ENCODE measurements at places on chromosomes 6 and 20.

GRCh38 chr20:33065785-33066184 is 12.1 kb downstream of the BPIFB3 start:
- DNase-seq: no peak

GRCh38 chr6:90415178-90415577 is 118.5 kb upstream of the BACH2 start:
- DNase-seq: no peak

- no peak for DNase-seq
These were observed 1.8 kb downstream of the GTPBP2 start for GRCh38 chr6:43627008-43627825.

DNA sequence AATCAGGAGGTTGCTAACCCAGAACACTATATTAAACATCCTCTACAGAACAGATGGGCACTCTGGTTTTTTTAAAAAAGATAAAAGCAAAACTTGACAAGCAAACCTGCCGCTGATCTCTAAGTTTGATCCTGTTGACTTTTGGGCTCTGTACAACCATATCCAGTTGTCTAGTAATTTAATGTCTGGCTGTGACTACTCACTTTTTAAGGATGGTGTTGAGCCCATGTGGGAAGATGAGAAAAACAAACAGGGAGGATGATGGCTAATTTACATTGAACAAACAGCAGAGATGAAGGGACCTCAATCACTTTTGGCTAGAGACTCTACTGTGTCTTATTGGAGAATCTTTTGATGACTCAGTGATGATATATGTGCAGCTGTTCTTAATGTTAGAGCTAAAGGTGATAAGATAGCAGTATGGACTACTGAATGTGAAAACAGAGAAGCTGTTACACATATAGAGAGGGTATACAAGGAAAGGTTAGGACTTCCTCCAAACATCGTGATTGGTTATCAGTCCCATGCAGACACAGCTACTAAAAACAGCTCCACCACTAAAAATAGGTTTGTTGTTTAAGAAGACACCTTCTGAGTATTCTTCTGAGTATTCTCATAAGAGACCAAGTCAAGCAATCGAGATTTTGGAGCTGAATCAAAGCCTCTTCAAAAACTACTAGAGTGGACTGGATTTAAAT is 201.2 kb upstream of the SHLD1 start:
- no peak for DNase-seq

GRCh38 chr20:50903353-50904051 is 27.7 kb downstream of the ADNP start:
- DNase-seq: no peak

DNA sequence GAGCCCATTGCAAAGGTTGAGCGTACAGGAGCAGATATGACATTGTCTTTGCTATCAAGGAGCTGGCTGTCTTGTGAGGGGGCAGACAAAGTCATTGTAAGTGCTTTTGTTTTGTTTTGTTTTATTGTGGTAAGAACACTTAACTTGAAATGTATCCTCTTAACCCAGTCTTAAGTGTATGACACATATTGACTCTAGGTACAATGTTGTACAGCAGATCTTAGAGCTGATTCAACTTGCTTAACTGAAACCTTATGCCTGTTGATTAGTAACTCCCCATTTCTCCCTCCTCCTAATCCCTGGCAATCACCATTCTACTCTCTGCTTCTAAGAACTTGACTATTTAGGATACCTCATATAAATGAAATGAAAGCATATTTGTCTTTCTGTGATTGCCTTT is 429.0 kb downstream of the BMP2 start:
- DNase-seq: no peak

GRCh38 chr6:75601304-75602245 is at the start of gene SENP6:
Gene SENP6 (plus strand): TSS chr6:75601880. CDS start chr6:75602525, 645 bp downstream.
- peak; percentile 57 for DNase-seq

DNA sequence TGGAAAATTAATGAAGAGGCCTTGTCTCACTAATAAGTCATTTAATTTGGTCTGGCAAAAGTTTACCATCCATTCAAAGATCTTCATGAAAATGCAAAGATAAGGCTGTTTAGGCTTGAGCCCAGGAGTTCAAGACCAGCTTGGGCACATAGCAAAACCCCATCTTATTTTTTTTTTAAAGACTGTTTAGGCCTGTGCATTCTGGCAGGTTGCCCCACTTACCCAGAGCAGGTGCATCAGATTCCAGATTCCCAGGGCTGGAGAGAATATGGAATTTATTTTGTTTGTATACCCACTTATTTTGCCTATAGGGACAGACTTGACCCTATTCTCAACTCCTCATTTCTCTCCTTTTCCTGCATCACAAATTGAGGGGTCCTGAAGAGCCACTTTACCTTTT is 5.7 kb downstream of the FOXO3 start:
- no peak for DNase-seq

DNA sequence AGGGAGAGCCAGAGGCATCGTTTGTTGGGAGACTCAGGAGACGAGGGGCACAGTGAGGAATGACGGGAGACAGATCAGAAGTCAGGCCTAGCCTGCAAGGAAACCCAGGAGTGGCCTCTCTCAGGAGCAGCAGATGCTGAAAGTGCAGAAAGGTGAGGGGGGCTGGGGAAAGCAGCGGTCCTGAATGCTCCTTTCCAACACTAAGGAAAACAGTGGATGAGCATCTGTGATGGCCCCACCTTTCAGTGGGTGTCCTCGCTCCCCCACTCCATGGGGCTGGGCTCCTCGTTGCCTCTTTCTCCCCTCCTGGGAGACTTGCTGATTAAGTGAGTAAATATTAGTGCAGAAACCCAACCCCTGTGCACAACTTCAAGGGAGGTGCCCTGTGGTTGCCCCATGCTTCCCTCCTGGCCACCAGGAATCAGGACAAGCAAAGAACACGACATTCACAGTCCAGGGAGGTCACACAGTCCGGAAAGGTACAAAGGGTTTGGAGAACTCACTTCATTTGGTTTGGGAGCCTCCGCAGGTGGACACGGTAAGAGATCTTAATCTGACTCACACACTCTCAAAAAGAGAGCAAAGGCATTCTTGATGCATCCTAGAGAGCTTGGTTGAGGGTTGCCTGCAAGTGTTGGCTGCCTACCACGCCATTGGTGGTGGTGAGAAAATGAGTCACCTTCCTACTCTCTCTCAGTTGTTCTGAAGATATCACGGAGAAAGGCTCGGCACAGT is 9.7 kb upstream of the BPIFB1 start:
- DNase-seq: no peak

DNA sequence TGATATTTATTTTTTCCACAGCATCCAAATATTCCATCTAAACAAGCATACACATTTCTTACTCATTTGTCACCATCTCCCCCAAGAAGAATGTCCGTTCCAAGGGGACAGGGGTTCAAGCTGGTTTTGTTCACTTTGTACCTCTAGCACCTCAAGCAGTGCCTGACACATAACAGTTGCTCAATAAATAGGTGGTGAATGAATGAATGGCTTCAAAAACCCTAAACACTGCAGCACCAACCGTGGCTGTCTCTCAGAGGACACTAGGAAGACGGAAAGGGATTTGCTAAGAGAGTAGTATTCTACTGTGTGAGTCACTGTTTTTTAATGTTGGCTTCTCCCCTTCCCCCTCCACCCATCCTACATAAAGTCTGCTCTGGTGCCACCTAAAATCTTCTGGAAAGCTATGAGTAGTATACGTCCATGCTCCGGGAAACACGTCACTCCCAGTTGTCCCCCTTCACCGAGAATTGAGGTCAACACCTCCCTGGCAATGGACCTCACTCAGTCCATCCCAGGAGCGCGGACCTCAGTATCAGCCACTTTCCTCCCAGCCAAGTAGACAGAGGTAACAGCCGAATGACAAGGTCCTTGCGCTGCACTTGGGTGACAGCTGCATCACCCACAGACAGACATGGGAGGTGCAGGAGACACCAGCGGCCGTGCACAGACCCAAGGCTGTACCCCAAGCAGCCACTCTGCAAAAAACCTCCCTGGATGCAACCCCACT is 107.4 kb downstream of the PREX1 start:
- no peak for DNase-seq

GRCh38 chr6:170116636-170117035 is 174.2 kb downstream of the DLL1 start:
- no peak for DNase-seq

DNA sequence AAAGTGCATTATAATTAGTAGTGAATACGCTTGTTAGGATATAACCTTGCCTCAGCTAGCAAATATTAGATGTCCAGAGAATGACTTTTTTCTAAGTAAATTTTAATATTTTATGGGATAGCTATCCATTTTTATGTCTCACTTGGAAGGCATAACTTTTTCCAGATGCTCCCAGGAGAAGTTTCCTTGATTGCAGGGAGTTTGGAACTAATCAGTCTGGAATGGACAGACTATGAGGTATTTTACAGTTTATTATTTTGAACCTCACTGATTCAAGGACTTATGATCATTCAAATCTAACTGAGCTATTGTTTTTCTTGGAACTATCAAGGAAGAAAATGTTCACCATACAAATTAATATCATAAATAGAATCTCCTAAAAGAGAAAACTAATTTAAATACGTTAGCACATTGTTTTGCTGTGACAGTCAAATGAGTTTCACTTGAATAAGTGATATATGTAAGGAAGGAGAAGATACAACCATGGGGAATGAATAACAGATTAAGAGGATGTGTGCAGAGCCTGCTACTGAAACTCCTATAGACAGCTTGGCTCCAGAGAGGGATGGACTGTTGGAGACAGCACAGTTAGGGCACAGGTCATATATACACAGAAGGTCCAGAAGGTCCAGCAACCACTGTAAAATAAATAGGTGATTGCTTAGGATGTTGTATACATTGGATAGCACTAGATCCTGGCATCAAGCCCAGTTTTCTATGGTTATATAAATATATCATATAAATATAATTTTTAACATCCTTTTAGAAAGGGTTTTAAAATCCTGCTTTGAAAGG is 20.6 kb upstream of the LCA5 start:
- no peak for DNase-seq

DNA sequence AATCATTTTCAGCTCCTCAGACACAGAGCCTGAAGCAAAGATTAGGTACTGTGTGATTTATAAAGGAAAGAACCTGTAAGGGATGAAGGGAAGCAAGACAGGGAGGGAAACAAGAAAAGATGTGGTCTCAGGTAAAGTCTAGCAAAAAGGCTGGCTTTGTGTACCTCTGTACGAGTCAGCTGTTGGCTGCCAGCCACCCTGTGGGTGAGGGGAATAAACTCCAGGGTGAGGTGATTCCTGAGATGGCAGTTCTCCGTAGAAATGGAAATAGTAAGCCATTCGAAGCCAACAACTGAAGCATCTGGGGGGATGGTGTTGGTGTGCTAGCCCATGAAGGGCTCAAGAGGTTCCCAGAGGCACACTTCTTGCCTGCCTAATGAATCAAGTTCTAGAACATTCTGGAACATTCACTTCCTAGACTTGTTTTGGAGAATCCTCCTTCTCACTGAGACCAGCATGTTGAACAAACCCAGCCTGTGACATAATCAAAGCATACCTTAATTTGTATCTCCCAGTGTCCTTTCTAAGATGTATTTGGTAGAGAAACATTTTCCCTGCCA is 10.6 kb upstream of the TTPAL start:
- DNase-seq: no peak

DNA sequence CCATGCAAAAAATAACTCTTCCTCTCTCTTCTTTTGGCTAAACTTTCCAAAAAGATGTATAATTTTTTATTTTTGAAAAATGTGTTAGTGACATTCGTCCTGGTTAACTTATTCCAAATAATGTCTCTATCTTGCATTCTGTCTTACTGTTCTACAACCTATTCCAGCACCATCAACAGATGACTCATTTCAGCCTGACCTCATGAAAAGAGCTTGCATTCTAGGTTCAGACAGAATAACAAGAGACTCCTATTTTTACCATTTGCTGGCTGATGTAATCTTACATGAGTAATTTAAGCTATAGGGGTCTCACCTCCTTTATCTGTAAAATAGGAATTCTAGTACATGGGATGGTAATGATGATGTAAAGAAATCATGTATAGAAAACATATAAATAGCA is 109.0 kb downstream of the FUT9 start:
- no peak for DNase-seq

GRCh38 chr20:10524034-10524476 is 89.0 kb downstream of the SLX4IP start:
- DNase-seq: no peak

- no peak for DNase-seq
These were observed 52.9 kb upstream of the TAF8 start for GRCh38 chr6:41997456-41997855.

DNA sequence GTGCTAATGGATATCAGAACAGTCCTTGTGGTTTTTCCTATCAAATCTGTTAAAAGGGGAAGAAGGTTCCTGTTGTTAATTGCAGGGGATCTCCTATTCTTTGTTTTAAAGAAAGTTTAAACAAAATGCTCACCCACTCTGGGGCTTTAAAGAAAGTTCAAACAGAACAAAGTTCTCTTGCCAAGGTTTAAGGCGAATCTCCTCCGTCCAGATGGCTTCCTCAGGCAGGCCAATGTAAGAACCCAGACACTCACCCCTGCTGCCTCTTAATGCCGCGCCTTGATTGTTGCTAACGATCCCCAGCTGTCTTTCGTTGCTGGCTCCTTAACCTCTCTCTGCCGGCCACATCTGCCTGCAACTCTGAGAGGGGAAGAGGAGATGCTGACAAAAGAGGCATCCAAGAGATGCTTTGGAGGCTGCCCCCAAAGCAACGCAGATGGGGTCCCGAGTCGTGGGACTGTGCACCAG is 235.0 kb upstream of the PRDM1 start:
- no peak for DNase-seq

- DNase-seq: no peak
These were observed 24.6 kb upstream of the PPP1R14C start for GRCh38 chr6:150118203-150118602.

- DNase-seq: no peak
These were observed 58.2 kb upstream of the POLR1H start for GRCh38 chr6:30002871-30003270.

GRCh38 chr6:121600389-121601168 is 165.1 kb downstream of the GJA1 start:
- no peak for DNase-seq

DNA sequence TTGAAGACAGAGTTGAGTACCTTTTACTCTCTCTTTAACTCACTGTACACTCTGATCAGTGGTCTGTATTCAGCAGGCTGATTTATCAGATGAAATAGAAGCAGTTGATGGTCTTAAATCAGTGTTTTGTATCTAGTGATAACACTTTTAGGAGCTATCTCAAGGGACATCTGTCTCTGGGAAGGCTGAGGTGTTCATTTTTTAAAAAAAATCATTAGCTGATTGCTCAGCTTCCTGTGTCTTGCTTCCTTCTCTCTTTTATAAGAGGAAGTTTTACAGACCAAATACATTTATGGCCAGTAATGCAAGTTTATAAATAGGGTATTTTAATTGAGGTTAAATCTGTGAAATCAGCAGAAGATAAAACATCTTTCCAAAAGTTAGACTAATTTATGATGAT is 12.0 kb upstream of the CCDC170 start:
- DNase-seq: peak; percentile 57
